Muscle of back (tissue), 13 donors: ENCODE measurements at places on chromosomes 12 and 14. TPM values are rescaled to one million over a fixed set of nuclear protein-coding genes. Genes with fewer than 3 reads are reported as not detected.

The LGR5 gene
- 17.8 TPM for polyA plus RNA-seq

The PRR4 gene
- 6.6 TPM for polyA plus RNA-seq

- no peak for DNase-seq
Observed at GRCh38 chr14:74502236-74503019, 8.9 kb downstream of the ISCA2 start.

The KRT3 gene
- not detected for polyA plus RNA-seq

The LRRK2 gene
- 3.3 TPM for polyA plus RNA-seq

The TMEM253 gene
- polyA plus RNA-seq, result 0.42 TPM

- DNase-seq, result no peak
Observed at GRCh38 chr12:47004634-47005033, 74.8 kb upstream of the PCED1B start.

DNA sequence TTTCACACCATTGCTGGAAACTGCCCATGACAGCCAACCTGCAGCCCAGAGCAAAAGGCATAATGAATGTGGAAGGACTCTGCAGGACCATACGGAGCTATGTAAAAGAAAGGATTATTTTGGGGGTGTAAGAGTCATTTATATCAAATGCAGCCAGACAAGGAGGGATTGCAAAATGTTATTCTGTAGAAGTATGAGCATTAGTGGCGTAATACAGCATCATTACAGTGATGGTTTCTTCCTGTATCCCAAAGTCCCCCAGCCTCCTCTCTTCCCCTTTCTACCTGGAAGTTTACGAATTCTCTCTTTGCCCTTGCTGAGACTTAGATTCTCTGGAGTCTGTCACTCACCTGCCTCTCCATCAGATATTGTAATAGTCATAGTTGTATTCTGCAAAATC lies 89.9 kb downstream of the BORCS5 start:
- no peak for DNase-seq
